ENCODE measurements at places on chromosomes 6 and 20.

DNA sequence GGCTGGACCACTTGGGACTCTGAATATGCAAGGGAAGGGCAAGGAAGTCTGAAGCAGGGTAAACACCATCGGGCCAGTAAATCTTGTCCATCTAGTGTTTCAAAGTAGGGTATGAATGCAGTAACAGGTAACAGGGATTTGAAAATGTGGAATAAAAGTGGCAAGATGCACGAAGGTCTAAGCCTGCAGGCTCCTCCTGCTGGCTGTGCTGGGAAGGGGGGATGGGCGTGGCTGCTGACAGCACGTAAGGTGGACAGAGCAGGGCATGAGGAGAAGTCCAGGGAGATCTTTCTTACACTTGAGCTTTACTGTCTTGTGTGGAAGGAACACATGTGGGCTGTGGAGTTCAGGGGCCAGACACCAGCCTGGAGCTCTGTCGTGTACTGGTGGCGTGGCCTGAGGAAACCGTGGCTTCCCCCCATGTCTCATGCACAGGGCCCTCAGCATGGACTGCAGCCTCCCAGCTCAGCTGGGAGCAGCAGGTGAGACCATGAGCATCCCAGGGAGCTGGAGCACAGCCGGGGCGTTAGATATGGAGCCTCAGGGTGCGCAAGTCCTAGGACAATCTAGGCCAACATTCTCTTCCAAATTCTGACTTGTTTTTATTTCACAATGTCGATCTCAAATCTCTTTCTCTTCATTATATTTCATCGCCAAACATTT lies 84.5 kb downstream of the SLC22A23 start:
- DNase-seq: no peak
- H3K4me1 ChIP-seq: peaks cover 29% of the 10 kb centered on the region
- H3K36me3 ChIP-seq: peaks cover 8% of the 10 kb centered on the region
- no peak overlapping the region for H3K27ac ChIP-seq

DNA sequence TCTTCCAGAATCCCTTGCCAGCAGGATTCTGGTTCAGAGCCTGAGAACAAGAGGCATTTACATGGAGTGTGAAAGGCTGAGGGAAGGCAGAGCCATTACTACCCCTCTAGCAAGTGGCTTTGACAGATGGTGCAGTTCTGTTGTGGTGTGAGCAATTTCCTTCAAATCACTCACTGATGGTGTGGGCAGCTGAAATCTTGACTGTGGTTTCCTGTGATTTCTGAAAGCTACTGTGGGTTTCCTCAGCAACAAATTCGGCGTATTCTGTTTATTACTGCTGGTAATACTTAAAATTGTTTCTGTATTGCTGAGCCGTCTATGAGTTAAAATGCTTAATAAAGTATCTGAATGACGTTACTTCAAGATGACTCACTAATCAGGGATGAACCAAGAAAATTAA lies 181.5 kb upstream of the TCF21 start:
- no peaks in the 10 kb centered on the region for H3K27me3 ChIP-seq
- H3K27ac ChIP-seq: no peak overlapping the region
- DNase-seq: peak; percentile 95
- H3K4me1 ChIP-seq: no peaks in the 10 kb centered on the region
- no peak overlapping the region for H3K4me3 ChIP-seq

GRCh38 chr20:34621383-34622367 lies 55.2 kb downstream of the PIGU start:
- H3K4me1 ChIP-seq: no peaks in the 10 kb centered on the region
- no peak for DNase-seq
- no peak overlapping the region for H3K4me3 ChIP-seq
- no peak overlapping the region for H3K27ac ChIP-seq
- H3K36me3 ChIP-seq: peaks cover 15% of the 10 kb centered on the region

DNA sequence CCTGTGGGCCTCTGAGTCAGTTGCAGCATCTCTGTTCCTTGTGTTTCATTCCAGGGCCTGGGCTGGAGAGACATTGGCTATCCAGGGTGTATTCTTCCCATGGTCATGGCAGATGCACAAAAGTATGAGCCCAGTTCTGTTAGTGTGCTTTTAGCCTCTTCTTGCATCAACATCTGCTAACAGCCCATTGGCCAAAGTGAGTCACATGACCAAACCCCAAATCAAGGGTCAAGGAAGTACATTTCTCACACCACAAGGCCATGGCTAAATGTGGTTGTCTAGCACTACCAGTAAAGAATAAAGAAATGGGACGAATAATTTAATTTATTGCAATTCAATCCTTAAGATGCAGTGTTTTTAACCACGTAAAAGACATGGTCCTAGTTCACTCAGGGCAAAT lies 43.9 kb downstream of the NRN1 start:
- no peaks in the 10 kb centered on the region for H3K36me3 ChIP-seq
- no peaks in the 10 kb centered on the region for H3K4me1 ChIP-seq
- no peak overlapping the region for H3K4me3 ChIP-seq
- no peak for DNase-seq
- no peak overlapping the region for H3K27ac ChIP-seq
- H3K27me3 ChIP-seq: no peaks in the 10 kb centered on the region

GRCh38 chr6:14211562-14211942 lies 94.0 kb downstream of the CD83 start:
- H3K4me3 ChIP-seq: peak overlapping the region; percentile 48
- H3K27me3 ChIP-seq: peaks cover 3% of the 10 kb centered on the region
- H3K36me3 ChIP-seq: no peaks in the 10 kb centered on the region
- peak overlapping the region; percentile 44 for H3K27ac ChIP-seq
- DNase-seq: no peak

- H3K27ac ChIP-seq: no peak overlapping the region
- H3K4me3 ChIP-seq: no peak overlapping the region
- peaks cover 13% of the 10 kb centered on the region for H3K4me1 ChIP-seq
- no peaks in the 10 kb centered on the region for H3K36me3 ChIP-seq
- peak; percentile 45 for DNase-seq
- no peaks in the 10 kb centered on the region for H3K27me3 ChIP-seq
These were observed 1.5 kb downstream of the SIGLEC1 start for GRCh38 chr20:3710703-3711483.

DNA sequence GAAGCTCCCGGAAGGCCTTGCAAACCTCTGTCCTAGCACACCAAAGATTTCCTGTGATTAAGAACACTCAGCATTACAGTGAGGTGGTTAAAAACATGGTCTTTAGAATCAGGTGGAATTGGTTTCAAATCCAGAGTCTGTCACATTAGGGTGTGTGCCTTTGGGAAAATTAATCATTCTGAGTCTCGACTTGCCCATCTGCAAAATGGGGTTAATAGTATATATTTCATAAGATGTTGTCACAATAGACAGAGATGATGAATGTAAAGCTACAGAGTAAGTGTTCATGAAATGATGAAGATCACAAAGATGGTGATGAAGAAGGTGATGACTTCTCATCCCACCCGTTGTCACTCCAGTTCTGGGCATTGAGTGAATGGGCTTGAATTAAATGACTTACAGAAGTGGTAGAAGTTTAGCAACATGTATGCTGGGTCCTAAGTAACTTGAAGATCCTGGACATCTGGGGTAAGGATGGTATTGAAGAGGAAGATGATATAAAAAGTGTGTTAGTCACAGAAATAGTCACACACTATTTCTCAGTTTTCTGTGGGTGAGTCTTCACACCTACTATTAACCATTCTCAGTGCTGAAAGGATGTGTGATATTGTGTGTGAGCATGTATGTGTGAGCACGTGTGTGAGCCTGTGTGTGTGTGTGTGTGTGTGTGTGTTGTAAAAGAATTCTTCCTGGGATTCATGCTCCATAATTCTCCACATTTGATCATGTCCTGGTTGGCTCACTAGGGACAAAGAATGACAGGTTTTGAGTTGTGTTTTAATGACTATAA lies 28.0 kb upstream of the NEDD9 start:
- no peaks in the 10 kb centered on the region for H3K36me3 ChIP-seq
- no peaks in the 10 kb centered on the region for H3K27me3 ChIP-seq
- no peak overlapping the region for H3K4me3 ChIP-seq
- no peak overlapping the region for H3K27ac ChIP-seq
- peaks cover 3% of the 10 kb centered on the region for H3K4me1 ChIP-seq
- DNase-seq: no peak

GRCh38 chr20:59738851-59739250 lies 134.5 kb downstream of the PHACTR3 start:
- H3K4me1 ChIP-seq: peaks cover 15% of the 10 kb centered on the region
- no peak overlapping the region for H3K27ac ChIP-seq
- peaks cover 24% of the 10 kb centered on the region for H3K36me3 ChIP-seq
- H3K4me3 ChIP-seq: no peak overlapping the region
- no peaks in the 10 kb centered on the region for H3K27me3 ChIP-seq

DNA sequence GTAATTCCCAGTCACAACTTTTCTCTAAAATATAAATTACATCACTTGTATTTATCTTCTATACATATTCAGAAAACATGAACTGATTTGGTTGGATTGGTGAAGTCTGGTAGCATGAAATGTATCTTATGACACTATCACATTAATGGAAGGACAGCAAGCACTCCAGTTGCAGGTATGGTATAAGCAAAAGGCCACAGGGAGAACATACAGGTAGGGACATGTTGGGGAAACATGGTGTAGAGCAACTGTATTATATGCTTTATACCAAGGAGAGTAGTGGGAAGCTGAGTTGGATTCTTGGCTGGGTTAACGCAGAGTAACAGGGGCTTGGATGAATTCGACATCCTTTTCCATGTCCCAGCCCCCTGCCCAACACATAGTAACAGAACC lies 1.4 kb upstream of the VARS1 start:
- peaks cover 23% of the 10 kb centered on the region for H3K36me3 ChIP-seq
- H3K4me1 ChIP-seq: peaks cover 19% of the 10 kb centered on the region
- H3K4me3 ChIP-seq: no peak overlapping the region
- DNase-seq: no peak
- no peaks in the 10 kb centered on the region for H3K27me3 ChIP-seq

DNA sequence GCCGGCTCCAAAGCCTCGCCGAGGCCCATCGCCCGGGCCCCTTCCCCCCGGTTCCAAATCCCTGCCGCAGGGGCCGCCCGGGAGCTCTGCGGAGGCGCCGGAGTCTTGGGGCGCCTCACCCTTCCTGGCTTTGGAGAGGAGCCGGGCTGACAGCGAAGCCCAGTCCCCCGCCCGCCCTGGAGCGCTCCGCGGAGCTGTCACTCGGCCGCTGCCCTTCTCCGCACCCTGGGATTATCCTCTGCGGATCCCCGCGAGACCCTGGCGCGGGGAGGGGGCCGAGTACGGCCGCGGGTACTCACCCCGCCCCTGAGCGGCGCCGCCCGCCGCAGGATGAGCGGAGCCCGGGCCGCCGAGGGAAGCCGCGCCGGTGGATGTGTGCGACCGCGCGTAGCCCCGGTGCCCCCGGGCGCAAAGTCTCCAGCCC lies 343 bp downstream of the SNAP91 start:
- H3K27me3 ChIP-seq: no peaks in the 10 kb centered on the region
- H3K27ac ChIP-seq: peak overlapping the region; percentile 78
- H3K36me3 ChIP-seq: peaks cover 3% of the 10 kb centered on the region
- H3K4me3 ChIP-seq: peak overlapping the region; percentile 78
- peaks cover 14% of the 10 kb centered on the region for H3K4me1 ChIP-seq

- DNase-seq: no peak
- no peak overlapping the region for H3K4me3 ChIP-seq
- H3K36me3 ChIP-seq: no peaks in the 10 kb centered on the region
These were observed 955.1 kb downstream of the KIF16B start for GRCh38 chr20:15618110-15618509.

- H3K4me1 ChIP-seq: peaks cover 12% of the 10 kb centered on the region
- no peak overlapping the region for H3K27ac ChIP-seq
- H3K27me3 ChIP-seq: no peaks in the 10 kb centered on the region
- H3K36me3 ChIP-seq: no peaks in the 10 kb centered on the region
- no peak for DNase-seq
These were observed 6.1 kb upstream of the EZR start for GRCh38 chr6:158825038-158825950.

DNA sequence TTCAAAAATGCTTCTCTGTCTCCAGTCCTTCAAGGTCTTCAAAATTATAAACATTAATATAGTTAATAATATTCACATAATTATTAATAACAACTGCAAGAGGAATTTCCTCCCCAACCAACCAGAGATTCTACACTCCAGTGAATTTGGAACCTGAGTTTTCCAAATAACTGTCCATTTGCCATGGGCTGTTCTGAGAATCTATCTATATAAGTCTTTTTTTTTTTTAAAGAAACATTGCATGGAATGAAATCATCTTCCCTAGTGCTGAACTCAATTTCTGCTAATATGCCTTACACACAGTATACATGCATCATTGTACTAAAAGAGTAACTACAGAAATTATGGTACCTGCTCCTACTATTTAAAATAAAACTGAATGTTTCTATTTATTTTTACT lies 113.9 kb downstream of the SLC22A3 start:
- H3K4me1 ChIP-seq: no peaks in the 10 kb centered on the region
- no peak overlapping the region for H3K4me3 ChIP-seq
- H3K27ac ChIP-seq: no peak overlapping the region
- no peak for DNase-seq
